ENCODE measurements at places on chromosomes 16 and 17.

DNA sequence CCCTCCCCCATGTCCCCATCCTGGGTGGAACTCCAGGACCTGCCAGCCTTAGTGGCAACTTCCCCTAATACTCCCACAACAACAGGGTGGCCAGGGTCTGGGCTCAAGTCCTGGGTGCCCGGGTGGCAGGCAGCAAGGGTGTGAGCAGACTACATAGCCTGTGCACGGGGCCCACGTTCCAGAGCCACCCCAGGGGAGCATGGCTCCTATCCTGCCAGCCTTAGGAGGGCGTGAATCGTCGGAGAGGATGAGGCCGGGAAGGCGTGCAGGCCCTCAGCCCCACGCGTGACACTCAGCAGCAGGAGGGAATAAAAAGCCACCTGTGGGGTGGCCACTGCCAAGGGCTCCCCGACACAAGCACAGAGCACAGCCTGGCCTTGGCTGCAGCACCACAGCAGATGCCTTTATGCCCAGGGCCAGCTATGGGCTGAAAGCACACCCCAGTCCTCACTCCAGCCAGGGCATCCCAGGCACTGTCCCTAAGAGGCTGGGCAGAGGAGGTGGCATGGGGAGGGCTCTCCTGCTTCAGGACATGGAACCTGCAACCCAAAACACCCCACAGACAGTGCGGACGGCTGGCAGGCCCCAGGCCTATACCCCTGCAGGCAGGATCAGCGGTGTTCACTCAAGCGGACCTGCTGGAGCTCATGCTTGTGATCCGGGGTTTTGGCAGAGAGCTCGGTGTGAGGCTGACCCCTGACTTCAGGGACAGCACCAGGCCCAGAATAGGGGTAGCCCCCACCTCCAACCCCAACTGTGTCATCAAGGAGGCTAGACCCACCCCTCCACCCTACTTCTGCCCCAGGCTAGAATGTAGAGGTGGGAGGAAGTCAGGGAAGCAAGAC, 2.7 kb downstream of the BCAR1 start:
- no peak for DNase-seq

DNA sequence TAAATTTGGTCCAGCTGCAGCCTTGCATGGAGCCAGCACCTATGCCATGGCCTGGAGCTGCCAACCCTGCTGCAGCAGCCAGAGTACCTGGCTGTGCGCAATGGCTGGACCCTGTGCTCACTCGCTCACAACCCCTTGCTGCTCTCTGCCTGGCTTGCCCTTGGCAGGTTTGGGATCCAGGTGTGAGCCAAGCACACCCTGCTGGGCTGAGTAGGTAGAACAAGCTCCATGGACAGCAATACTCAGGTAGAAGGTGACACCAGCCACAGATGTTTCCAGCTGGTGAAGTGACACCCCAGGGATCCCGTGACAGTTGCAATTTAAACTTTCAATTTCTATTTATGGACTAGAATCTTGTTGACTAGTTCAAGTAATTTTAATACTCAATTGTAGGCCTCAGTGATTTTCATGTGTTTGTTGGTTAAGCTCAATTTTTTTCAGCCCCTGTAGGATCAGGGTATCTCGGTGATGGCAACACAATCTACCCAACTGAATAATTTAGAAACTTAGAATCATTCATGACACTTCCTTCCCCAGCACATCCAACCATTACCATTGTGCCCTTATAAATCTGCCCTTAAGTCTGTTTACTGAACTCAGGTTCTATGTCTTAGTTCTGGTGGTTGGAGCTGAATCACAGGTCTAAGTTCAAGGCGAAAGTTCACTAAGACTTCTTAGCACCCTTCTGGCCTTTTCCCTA, 480.0 kb downstream of the PMP22 start:
- no peak for DNase-seq

DNA sequence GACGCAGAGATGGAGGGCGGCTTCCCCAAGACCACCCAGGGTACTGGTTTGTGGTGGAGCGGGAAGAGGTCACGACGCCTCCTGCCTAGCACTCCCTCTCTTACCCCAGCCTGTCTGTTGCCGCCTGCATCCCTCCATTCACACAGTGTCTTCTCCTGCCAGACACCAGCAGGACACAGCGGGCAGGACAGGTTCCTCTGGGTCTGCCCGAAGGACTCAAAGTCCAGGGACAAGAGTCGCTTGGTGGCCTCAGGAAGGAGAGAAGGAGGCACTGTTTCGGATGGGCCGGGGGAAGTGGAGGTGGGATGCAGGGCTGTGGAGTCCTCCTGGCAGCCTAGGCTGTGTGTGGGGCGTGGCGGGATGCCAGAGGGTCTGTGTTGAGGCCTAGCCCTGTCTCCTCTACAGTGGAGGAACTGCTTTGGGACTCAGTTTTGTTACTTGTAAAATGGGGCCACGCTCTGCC, 19.6 kb upstream of the TNS4 start:
- no peak for DNase-seq

- DNase-seq = no peak
Measured at GRCh38 chr16:84973236-84973635, 38.1 kb downstream of the ZDHHC7 start.

GRCh38 chr17:46191322-46192188, 1.7 kb downstream of the KANSL1 start:
- no peak for DNase-seq

DNA sequence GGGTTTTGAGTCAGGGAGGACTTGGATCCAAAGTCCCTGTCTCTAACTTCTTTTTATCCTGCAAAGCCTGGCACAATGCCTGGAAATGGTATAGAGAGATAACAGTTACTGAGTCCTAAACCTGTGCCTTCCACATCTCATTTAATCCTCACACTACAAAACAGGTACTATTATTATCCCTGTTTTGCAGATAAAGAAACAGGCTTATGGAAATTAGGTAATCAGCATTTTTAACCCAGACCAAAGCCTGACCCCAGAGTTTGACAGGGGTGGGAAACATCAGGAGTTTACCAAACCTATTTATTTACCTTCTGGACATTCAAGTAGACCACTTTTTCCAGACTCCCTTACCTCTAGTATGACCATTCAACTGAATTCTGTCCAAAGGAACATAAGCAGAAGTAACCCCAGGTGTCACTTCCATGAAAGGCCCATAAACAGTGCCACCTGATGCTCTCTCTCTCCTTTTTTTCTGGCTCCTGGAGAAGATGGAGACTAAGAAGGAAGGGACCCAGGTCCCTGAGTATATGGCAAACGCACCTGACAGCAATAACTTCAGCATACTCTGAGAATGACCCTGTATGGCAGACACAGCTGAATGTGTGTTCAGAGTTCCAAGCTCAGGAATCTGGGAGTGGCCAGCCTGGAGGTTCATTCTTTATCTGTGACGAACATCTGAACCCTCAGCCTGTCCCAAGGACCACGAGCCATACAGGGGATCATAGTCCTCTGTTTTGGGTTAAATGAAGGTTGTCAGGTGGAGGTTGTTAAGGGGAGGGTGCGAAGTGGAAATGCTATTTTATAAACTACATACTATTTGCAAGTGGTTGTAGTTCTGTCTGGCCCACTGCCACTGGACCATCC, 62.7 kb downstream of the HLF start:
- DNase-seq = no peak

All from stimulated activated CD8-positive, alpha-beta memory T cell treated with anti-CD3 and anti-CD28 coated beads, Interleukin-15, amount 100 ng/mL, for 4 hours (primary cell).